ENCODE measurements at places on chromosomes 4 and X. TPM values are rescaled to one million over a fixed set of nuclear protein-coding genes. Genes with fewer than 3 reads are reported as not detected.

Gene NUDT11
- 11.9 TPM for total RNA-seq

Gene CNKSR2
- 3.4 TPM for total RNA-seq

DNA sequence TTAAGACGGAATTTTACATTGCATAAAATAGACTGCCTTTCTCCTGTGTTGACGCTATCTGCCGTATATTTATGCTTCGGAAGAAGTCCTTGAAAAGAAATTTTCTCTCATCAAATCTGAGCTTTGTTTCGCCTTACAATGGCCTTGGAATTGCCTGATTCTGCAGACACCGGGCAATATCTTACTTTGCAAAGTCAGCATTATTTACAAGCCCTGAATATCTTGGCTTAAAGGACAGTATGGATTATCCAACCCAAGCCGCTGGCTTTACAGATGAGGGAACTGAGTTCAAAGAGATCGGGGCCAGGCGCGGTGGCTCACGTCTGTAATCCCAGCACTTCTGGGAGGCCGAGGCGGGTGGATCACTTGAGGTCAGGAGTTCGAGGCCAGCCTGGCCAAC, 1.1 kb upstream of the MANBA start:
- DNase-seq: no peak

DNA sequence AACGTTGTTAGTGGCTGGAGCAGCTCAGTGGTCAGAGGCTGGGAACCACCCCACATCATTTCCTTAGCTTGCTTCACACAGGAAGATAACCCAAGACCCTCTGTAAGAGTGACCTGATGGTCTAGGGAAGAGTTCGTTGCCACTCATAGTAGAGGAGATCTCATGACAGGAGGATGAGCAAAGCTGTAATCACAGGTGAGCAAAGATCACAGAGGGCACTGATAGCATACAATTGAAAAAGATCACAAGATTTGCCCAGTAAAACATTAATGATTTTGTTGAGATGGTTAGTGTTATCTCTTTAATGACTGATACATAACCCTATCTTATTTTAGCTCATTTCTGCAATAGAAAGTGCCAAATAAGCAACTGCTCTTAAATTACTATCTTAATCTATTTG, 44.1 kb downstream of the LARP7 start:
- no peak for DNase-seq

GRCh38 chr4:12875640-12876243, 608.4 kb downstream of the RAB28 start:
- no peak for DNase-seq

GRCh38 chrX:33188286-33188685, 23.1 kb downstream of the DMD start:
- no peak for DNase-seq

GRCh38 chr4:71338846-71339593, at the start of gene SLC4A4:
Gene SLC4A4, plus strand, starts transcription at chr4:71339020.
- DNase-seq: peak; percentile 83

DNA sequence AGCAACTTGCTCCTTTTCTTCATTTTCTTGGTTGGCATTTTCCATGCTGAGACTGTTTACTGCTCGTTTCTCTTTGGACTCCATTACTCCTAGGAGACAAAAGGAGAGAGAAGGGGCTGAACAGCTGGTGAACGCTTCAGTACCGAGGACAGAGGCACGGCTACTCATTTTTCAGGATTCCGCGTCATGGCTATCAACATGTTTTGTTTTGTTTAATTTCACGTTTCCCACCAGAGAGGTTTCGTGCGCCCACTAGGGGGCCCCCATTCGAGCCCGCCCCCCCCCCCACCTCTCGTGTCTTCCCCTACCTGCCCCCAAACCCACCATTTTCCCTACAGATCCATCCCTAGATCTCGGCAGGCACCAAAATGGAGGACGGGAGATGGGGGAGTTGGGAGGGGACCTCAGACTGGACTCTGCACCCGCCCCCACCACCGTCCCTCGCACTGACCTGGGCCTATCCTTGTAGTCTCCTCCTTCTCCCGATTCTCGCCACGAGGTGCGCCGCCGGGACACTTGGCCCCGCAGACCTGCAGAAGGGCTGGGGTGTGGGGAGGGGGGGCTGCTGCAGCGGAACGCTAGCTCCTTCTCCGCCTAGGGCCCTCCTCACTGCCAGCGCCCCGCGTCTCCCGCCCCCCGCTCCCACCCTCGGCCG, 653 bp downstream of the BEX1 start:
- DNase-seq: no peak

DNA sequence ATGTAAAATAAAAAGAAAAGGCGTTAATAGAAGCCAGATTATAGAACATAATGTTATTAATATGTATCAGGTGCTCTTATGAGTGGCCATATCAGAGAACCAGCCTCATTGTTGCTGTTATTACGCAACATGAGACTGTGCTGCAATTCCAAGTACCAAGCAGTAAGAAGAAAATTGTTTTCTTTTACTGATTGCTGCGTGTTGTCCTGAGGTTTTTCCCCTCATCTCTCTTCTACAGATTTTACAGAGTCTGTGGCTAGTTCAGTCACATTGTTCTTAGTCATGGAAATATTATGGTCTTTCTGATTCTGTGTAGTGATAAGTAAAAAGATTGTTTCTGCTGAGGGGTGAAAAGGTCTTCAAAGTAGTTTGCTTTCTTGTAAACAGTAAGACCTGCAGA, 55.9 kb downstream of the NPNT start:
- no peak for DNase-seq

GRCh38 chrX:7542587-7543380, 300.2 kb upstream of the VCX start:
- DNase-seq: no peak

GRCh38 chr4:36214735-36215485, 29.4 kb downstream of the ARAP2 start:
- no peak for DNase-seq

GRCh38 chrX:17668929-17669328, 68.4 kb upstream of the SCML1 start:
- DNase-seq: no peak

DNA sequence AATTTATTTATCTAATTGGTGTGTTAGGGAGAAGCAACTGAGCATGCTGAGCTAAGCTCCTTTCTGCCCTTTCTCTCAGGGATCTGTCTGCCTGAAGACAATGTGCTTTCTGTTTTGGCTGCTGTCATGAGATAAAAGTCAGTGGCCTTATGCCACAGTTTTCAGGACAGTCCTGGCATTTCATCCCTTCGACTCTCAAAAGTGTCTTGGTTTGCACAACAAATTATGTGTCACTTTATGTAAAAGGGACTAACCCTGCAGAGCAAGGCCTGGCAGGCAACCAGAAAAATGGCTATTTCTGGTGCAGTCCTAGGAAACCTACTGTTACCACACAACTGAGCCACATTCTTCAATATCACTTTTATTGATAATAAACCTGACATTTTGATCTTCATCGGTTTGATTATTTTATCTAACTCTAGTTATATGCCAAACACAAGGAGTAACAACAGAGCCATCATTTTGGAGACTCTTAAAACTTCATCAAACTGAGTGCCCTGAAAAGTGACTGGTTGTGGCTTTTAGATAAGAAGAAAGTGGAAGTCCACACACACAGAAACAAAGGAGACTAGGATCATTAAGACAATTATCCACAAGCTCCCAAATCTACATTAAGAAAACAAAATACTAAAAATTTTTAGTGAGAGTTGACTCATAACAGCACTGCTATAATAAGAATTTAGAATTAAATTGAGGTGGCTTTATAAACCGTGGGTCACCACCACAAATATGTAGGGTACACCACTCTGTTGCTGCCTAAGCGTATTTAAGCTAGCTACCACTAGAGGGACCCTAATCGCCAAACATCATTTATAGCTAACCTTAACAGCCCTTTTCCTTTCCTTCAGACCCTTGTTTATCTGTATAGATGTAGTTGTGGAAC, 95.9 kb upstream of the PTPN13 start:
- DNase-seq: no peak

DNA sequence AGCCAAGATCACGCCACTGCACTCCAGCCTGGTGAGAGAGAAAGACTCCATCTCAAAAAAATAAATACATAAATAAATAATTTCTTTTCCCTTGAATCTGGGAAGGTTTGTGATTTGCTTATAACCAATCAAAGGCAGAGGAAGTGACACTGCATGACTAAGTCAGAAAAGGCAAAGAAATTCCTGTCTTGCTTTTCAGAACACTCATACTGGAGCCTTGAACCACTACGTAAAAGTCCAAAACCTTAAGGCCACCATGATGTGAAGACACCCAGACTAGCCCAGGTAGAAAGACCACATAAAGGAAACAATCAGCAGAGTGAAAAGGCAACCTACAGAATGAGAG, 36.6 kb downstream of the TMEM156 start:
- no peak for DNase-seq

DNA sequence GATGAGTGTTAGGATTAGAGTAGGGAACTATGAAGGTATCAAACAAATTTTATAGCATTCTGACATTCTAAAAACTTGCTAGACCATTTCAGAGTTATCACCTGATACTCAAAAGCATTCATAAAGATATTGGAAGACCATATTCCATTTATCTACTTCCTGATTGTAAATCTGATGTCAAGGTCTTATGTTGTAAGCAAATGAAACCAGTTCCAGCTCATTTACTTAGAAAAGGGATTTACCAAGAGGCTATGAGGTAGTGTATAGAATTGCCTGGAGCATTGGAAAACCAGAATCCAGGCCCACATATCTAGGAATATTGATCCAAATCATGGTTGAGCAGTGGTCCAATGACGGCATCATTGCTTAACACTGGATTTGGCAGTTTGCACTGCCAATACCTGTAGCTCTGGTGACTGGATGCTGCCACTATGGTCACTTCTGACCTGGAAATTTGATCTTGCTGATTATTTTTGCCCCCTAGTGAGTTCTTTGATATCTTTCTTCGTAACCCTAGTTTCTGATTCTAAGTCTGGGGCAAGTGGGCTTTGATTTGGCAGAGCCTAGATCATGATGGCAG, 25.4 kb downstream of the ARFIP1 start:
- no peak for DNase-seq

- no peak for DNase-seq
These were observed 6.9 kb downstream of the F11 start for GRCh38 chr4:186272699-186273391.

- no peak for DNase-seq
These were observed 1.4 kb upstream of the DHRSX start for GRCh38 chrX:2502120-2502667.

DNA sequence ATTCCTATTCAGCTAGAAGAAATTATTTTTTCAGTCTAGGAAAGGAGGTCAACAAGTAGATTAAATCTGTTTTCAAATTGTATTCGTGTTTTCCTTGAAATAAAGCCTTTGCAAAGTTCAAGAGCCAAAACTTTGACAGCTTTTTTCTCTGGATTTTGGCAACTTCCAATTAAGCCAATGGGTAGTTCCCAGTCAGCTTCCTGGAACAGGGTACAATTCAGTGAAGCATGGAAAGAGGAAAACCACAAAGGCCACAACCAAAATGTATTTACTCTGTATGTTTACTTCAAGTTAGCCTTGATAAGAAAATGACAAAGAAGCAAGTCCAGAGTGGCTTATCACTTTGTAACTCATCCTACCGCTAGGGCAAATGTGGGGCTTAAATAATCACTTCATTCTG, 188.6 kb downstream of the COMMD8 start:
- DNase-seq: no peak

GRCh38 chrX:94204524-94204923, 530.5 kb downstream of the FAM133A start:
- DNase-seq: no peak
